ENCODE measurements at places on chromosomes 12 and 14.

DNA sequence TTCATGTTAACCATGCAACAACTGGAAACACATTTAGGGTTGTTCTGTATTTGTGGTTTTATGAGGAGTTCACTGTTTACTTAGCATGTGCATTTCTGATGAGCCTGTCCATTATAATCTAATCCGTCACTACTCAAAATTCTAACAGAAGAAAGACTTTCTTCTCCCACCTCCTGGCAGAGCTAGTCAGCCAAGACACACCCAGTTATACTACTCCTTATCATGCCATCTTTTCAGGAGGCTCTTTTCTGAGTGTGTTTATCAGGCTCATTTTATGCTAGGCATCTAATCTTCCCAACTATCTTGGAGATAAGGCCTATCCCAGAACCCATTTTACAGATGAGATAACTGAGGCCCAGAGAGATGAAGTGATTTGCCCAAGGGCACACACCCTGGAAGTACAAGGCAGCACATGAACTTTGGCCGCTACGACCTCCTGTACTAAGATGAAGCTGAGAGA is 10.4 kb upstream of the MED13L start:
- DNase-seq = no peak

DNA sequence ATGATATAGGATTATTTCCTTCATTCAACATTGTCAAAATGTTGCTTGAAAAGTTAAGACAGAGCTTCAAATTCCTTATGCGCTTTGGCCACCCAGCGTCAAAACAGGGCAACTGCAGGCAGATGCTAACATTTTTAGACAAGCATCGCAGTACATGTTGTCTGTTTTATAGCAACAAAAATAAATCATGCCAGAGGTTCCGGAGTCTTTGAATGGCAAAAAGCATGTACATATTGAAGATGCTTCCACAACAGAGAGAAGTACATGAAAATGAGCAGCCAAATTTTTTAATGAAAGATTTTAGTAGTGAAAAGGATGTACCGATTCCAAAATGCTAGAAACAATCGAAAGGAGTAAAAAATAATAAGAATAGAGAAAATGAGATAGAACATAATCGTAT is 49.8 kb upstream of the USP15 start:
- DNase-seq = no peak

DNA sequence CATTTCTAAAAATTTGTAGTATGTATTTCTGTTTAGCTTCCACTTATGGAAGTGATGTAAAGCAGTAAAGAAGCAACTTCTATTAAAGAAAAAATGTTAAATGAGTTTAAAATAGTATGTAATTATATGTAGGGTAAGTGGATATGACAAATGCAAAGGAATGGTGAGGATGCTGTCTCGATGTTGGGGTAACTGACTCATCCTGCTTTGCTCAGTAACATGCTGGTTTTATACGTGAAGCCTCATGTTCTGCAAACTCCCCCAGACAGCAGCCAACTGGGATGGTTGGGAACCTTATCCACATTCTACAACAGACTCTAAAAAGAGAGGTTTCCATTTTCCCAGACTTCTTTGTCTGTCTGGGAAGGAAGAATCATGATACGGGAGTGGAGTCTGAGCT is 1006.4 kb upstream of the TMEM132C start:
- DNase-seq = no peak

DNA sequence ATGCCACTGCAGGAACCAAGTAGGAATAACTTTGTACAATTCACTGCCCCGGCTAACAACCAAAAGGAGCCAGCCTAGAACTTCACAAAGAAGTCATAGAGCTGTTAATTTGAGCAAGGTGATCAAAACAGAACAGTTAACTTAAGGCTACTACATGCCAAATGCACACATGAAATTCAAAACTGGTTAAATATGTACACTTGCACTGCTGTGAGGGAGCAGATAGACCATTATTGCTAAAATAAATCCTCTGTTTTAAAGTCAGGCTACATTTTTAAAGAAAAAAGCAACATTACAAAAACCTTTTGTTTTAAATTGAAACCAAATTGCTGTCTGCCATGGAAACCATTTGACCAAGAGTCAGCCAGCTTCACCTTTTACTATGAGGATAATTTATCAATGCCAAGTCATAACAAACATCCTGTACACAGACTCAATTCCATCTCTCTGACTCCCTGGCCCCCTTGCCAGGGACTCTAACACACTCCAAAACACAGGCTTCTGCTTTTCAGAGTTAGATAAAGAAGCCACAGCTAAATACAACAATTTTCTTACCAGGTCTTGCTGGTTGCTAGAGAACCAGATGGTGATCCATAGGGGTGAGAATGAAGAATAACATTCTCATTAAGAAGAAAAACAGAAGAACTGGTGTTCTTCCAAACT is 84.0 kb downstream of the LRP6 start:
- DNase-seq = no peak

- DNase-seq = no peak
Observed at GRCh38 chr12:72468505-72468904, 196.3 kb downstream of the TRHDE start.

GRCh38 chr14:73718418-73719251 is 4.5 kb upstream of the PNMA1 start:
- no peak for DNase-seq

- no peak for DNase-seq
Observed at GRCh38 chr14:68675233-68675577, 117.7 kb downstream of the ZFP36L1 start.

DNA sequence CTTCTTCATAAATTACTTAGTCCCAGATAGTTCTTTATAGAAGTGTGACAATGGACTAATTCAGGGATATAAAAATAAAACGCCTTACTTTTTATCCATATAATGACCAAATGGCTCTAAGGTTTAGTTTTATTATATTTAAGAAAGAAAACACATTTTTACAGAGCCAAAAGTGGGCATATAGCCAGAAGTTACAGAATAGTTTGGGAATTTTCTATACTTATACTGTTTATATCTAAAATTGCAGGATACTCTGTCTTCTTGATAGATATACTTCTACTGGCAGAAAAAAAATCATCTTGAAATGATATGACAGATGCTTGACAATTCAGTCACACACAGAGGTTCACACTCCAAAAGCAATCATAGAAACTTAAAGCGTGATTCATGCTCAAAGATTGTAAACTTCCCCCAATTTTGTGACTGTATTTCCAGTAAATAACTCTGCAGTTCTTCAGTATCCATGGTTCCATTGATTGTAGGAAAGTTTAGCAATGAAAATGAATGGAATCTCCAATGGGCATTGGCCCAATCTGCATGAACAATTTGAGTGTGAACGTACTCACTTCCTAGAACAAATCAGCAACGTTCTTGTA is 307.8 kb downstream of the NOVA1 start:
- DNase-seq = no peak

DNA sequence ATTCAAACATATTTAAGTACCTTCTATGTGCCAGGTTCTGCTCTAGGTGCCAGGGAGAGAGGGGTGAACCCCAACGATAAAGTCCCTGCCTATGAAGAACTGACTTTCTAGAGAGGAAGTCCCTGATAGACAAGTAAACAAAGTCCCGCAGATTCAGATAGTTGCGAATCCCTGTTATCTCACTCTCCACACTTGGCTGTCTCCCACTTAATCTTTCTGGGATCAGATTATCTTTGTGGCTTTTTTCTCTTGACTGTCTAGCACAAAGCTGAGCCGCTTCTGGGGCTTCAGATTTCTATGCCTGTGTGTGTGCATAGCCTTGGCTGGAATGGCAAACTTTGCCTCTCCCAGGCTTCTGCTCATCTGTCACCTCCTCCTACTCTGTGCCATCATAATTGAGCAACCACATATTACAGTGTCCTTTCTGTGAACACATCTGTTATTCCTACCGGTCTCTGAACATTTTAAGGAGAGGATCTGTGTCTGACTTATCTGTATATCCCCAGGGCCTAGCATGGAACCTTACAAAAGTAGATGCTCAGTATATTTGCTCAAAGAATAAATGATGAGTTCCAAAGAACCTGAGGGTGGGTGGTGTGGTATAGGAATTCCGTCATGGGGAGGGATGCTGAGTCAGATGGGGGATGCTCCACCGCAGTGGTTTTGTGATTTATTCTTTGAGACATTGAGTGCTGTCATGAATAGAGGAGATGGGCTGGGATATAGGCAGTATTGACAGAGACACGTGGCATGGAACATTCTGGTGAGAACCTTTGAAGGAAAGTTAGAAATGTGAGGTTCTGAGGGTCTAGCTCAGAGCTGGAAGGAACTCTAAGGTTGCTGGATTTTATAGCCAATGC is 28.5 kb downstream of the RGS6 start:
- DNase-seq = no peak

DNA sequence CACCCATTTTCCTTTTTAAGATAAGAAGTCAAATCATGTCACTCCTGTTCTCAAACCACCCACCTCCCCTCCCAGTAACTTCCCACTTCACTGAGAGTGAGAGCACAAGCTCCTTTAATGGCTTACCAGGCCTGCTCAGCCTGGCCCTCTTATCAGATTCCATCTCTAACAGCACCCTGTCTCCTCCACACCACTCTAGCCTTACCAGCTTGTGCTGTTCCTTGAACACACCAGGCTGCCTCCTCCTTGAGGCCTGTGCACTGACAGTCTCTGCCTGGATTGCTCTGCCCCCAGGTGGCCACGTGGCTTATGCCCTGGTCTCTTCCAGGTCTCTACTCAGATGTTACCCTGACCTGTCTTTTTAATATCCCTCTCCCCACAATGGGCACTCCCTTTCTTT is 40.1 kb upstream of the EVL start:
- no peak for DNase-seq

DNA sequence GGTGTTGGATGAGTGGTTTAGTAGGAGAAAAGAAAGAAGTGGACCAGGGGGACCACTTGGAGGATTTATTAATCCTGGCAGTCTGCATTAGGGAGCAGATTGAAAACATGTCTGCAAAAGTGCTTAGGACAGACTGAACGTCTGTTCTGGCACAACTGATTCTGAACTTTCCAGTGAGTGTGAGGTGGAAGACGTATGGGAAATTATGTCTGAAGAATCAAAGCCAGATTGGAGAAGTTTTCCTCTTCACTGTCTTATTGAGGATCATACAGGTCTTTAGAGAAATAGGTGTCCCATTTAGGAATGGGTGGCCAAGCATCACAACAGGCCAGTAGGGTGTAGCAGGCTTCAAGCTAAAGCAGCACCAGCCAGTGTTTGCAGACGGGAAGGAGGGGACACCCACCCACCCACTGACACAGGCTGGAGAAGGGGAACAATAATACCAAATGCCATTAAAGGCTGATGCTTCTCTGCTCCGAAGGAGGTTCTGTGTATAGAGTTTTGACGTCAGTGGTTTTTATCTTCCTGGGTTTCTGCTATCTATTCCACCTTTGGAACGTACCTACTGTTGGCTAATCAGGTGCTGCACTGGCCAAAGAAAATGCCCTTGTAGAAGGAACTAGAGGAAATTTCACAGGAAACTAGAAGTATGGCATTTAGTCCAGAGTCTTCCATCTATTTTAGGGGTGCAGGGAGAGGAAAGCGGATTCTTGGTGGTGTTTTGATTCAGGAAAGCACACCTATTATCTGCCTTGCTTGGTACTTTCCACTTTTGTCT is 1.8 kb downstream of the SRRM4 start:
- DNase-seq = no peak

DNA sequence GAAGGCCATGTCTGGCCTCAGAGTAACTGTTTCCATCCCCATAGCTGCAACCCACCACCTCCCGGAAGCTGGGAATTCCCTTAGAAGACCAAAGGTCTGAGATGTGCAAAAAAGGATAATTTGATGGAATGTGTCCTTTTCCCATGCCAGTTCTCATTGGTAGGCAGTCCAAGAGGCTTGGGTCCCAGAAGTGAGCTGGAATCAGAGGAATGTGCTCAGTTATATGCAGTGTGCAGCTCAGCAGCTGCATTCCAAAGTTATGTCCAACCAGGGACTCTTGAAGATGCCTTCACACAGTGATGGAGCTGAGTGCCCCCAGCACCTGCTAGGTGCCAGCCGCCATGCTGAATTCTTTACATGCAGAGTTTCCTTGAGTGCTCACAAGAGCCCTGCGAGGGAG is 583.9 kb upstream of the TBX3 start:
- DNase-seq = no peak

DNA sequence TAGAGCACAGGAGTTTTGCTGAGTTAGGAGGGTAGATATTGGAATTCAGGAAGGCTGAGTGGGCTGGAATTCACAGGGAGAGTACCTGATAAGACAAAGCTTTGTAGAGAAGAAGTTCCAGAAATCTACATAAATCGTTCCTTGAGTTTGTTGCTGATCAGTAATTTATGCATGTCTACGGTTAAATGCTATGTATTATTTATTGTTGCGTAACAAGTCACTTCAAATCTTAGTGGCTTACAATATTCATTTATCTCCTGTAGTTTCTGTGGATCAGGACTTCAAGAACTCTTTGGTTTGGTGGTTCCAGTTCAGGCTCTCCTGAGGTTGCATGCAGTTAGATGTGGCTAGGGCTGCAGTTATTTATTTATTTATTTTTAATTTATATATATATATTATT is 7.8 kb downstream of the PUS7L start:
- no peak for DNase-seq

DNA sequence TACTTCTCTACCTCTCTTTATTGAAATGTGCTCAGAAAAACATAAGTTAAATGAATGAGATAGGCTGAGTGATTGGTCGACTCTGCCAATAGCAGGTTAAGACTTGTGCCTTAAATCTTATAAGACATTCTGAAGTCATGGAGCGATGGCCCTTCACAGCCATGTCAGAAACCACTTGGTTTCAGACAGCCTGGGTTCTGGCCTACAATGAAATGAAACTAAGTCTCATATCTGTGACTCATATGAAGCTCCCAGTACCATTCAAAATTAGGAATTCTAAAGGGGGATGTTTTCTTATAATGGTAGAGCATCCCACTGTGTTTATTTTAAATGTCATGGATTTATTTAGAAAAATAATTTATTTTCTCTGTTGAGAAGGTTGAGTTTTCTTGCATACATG is 42.6 kb downstream of the PLXNC1 start:
- DNase-seq = no peak

DNA sequence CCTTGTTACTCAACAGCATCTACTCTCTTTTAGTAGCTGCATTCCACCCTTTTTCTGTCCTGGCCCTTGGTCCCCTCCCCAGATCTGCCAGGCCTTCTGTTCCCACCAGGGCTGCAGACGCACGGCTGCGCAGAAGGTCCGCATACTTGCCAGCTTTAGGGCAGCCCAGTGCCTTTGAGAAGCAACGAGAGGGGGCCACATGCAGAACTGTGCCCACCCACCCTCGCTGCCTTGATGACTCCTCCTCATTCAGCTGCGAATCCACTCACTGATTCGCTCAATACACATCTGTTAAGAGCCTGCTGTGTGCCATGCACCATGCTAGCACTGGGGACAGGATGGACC is 39.2 kb downstream of the PRIMA1 start:
- no peak for DNase-seq

- DNase-seq = no peak
Observed at GRCh38 chr12:27602516-27602915, 78.5 kb downstream of the PPFIBP1 start.

GRCh38 chr14:21308479-21309237 is 28.8 kb downstream of the RPGRIP1 start:
- DNase-seq = peak; percentile 93

All from NCI-H510A (cell line).